ENCODE measurements at places on chromosomes 6 and 20. TPM values are rescaled to one million over a fixed set of nuclear protein-coding genes. Genes with fewer than 3 reads are reported as not detected.

DNA sequence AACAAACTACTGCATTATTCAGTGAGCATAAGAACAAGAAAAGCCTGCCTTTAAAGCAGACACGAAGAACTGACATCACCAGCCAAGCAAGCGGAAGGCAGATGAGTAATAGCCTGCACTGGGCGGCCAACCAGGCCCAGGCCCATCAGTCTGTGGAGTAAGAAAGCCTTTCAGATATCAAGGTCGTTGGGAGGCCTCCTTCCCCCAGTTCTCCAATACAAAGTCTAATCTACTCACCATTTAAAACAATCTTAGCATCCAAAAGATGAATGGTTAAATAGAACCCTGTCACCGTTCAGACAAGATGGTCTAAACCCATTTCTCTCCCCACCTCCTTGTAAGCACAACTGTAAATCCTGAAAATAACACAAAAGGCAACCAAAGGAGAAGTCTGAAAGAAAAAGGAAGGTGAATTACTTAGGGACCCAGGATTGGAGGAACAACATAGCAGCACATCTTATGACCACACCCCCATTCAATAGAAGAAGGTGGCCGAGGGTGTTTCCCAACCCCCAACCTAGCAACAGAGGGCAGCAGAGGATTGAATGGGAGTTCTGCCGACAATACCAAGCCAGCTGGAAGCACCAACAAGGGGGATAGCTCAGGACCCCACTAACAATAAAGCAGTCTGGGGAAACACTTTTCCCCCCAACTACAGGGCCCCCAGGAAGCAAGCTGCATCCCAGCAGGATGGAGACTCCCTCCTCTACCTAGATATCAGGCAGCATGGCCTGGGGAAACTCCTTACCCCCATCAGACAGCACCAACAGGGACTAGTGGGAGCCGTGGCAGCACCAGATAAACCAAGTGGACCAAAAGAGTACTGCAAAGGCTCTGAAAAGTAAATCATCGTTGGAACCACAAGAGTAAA, 67.9 kb downstream of the ZHX3 start:
- no peak overlapping the region for H3K4me3 ChIP-seq
- H3K27me3 ChIP-seq = no peaks in the 10 kb centered on the region
- no peak for DNase-seq
- H3K36me3 ChIP-seq = no peaks in the 10 kb centered on the region
- peaks cover 15% of the 10 kb centered on the region for H3K4me1 ChIP-seq

- H3K36me3 ChIP-seq = no peaks in the 10 kb centered on the region
- H3K27me3 ChIP-seq = peaks cover 9% of the 10 kb centered on the region
- H3K4me1 ChIP-seq = no peaks in the 10 kb centered on the region
- H3K4me3 ChIP-seq = no peak overlapping the region
- DNase-seq = no peak
Observed at GRCh38 chr6:3535776-3536435, 79.1 kb upstream of the SLC22A23 start.

DNA sequence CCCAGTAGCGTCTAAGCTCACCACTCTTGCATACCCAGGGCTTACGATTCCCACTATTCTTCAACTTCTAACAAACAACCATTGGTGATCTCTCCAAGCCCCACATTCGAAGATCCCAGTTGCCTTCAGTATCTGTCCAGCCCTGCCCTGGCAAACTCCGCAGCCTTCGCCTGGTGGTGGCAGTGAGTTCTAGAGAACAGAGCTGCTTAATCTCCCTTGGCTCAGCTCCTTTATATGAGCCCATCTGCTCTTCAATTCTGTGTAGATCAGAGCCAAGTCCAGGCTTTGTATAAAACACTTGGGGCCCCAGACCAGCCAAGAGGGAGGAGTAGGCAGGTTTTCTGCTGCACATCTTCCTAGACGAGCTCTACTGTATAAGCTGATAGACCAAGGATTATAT, 193.3 kb downstream of the PHACTR1 start:
- no peak overlapping the region for H3K27ac ChIP-seq
- no peaks in the 10 kb centered on the region for H3K36me3 ChIP-seq
- no peak for DNase-seq
- H3K27me3 ChIP-seq = peaks cover 10% of the 10 kb centered on the region
- H3K4me1 ChIP-seq = no peaks in the 10 kb centered on the region

- no peaks in the 10 kb centered on the region for H3K27me3 ChIP-seq
- DNase-seq = no peak
- H3K27ac ChIP-seq = no peak overlapping the region
Observed at GRCh38 chr6:14772188-14772587, 473.7 kb upstream of the JARID2 start.

GRCh38 chr6:99905209-99906106, 88.6 kb downstream of the MCHR2 start:
- no peak overlapping the region for H3K4me3 ChIP-seq
- H3K27ac ChIP-seq = no peak overlapping the region
- H3K4me1 ChIP-seq = no peaks in the 10 kb centered on the region
- no peak for DNase-seq
- no peaks in the 10 kb centered on the region for H3K36me3 ChIP-seq

GRCh38 chr6:157269261-157269794, 54.0 kb downstream of the TMEM242 start:
- H3K27ac ChIP-seq = no peak overlapping the region
- no peak overlapping the region for H3K4me3 ChIP-seq
- no peaks in the 10 kb centered on the region for H3K36me3 ChIP-seq
- H3K27me3 ChIP-seq = peaks cover 2% of the 10 kb centered on the region

- DNase-seq = no peak
- no peaks in the 10 kb centered on the region for H3K36me3 ChIP-seq
- no peak overlapping the region for H3K4me3 ChIP-seq
Observed at GRCh38 chr6:56288347-56288746, 41.0 kb upstream of the COL21A1 start.

DNA sequence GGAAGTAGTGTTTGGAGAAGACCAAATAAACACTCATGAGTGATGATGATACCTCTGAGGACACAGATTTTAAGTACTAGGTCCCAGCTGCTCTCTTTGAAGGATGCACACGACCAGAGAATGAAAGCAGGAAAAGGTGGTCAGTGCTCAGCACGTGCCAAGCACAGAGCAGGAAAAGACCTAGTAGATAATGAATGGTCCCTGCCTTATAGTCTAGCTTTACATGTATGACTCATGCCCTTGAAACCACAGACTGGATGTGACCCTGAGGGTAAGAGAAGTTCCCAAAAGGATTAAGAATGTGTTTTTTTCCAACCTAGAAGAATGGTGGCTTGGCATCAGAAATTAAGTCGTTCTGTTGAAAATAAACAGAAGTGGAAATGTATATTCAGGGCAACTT, 2.8 kb upstream of the MC3R start:
- no peaks in the 10 kb centered on the region for H3K4me1 ChIP-seq
- no peaks in the 10 kb centered on the region for H3K27me3 ChIP-seq
- DNase-seq = no peak
- no peaks in the 10 kb centered on the region for H3K36me3 ChIP-seq

DNA sequence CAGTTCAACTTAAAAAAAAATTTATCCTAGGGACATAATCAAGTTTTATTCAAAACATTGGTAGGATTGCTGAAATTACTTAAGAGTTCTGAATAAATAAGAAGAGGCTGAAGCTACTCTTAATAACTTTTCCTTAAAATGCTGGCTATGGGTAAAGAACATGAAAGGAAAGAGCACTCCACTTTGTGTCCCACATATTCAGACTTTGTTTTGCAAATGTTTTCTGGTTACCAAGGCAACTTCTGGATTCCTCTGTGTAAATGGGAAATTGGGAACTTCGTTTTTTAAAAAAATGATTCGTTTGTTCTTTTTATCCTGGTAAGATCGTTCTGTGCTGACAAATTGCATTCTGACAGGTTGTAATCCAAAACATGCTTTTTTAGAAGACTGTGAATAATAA, 115.0 kb downstream of the KIF6 start:
- H3K4me1 ChIP-seq = no peaks in the 10 kb centered on the region
- H3K27ac ChIP-seq = no peak overlapping the region
- no peak for DNase-seq
- no peak overlapping the region for H3K4me3 ChIP-seq
- peaks cover 6% of the 10 kb centered on the region for H3K27me3 ChIP-seq

- no peaks in the 10 kb centered on the region for H3K36me3 ChIP-seq
- no peak overlapping the region for H3K27ac ChIP-seq
- DNase-seq = no peak
- H3K4me1 ChIP-seq = peaks cover 18% of the 10 kb centered on the region
- no peaks in the 10 kb centered on the region for H3K27me3 ChIP-seq
Observed at GRCh38 chr6:21955053-21955595, 341.7 kb downstream of the PRL start.

DNA sequence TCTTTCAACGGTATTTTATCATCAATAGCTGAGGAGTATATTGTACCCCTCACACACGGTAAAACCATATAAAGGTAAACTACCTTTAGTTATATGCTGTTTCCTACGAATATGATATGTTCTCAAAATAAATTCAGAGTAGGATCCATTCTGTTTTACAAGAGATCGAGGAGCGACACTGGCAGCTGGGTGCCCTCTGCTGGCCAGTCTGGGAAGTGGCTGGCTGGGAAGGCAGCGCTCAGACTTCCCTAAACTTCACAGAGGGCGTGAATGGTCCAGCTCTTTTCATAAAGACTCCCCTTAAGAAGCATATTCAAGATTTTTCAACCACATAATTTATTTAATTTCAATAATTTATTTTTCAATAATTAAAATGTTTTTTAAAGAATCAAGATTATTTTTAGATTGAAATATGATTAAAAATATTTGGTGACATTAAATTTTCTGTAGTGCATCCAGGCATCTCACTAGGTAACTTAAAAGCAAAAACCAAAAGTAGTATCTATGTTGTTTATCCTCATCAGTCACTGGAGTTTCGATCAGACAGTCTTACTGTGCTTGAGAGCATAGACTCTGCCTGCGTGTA, 187.5 kb upstream of the PDE10A start:
- H3K27ac ChIP-seq = no peak overlapping the region
- peaks cover 38% of the 10 kb centered on the region for H3K27me3 ChIP-seq
- H3K36me3 ChIP-seq = no peaks in the 10 kb centered on the region
- H3K4me3 ChIP-seq = no peak overlapping the region
- H3K4me1 ChIP-seq = peaks cover 18% of the 10 kb centered on the region

GRCh38 chr6:110682460-110682853, 132.8 kb downstream of the CDK19 start:
- H3K27ac ChIP-seq = peak overlapping the region; percentile 62
- H3K4me1 ChIP-seq = peaks cover 30% of the 10 kb centered on the region
- no peaks in the 10 kb centered on the region for H3K27me3 ChIP-seq
- peak; percentile 40 for DNase-seq
- H3K36me3 ChIP-seq = no peaks in the 10 kb centered on the region

DNA sequence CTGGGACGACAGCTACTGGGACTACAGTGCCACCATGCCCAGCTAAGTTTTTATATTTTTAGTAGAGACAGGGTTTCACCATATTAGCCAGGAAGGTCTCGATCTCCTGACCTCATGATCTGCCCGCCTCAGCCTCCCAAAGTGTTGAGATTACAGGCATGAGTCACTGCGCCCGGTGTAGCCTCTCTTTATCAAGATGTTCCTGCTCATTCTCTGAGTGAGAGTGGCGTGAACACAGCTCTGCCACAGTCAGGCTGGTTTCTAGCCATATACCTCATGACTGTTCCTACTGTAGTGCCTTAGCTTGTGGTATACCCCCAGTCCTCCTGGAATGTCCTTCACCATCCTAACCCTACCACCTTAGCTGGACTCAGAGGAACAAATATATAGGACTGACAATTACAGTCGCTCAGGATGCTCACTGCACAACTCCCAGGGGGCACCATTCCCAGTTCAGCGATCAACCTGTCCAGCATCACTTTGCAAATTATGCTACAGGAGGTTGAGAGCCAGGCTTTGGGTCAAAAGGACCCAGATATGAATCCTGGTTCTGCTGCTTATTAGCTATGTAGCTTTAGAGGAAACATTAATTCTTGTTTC, 86.3 kb downstream of the CHMP4B start:
- no peaks in the 10 kb centered on the region for H3K4me1 ChIP-seq
- no peaks in the 10 kb centered on the region for H3K36me3 ChIP-seq
- peaks cover 17% of the 10 kb centered on the region for H3K27me3 ChIP-seq
- H3K27ac ChIP-seq = no peak overlapping the region
- DNase-seq = no peak

GRCh38 chr20:61312925-61313324, 60.9 kb downstream of the CDH4 start:
- H3K27ac ChIP-seq = no peak overlapping the region
- DNase-seq = no peak
- no peaks in the 10 kb centered on the region for H3K36me3 ChIP-seq
- H3K4me3 ChIP-seq = no peak overlapping the region
- H3K27me3 ChIP-seq = no peaks in the 10 kb centered on the region
- H3K4me1 ChIP-seq = no peaks in the 10 kb centered on the region

DNA sequence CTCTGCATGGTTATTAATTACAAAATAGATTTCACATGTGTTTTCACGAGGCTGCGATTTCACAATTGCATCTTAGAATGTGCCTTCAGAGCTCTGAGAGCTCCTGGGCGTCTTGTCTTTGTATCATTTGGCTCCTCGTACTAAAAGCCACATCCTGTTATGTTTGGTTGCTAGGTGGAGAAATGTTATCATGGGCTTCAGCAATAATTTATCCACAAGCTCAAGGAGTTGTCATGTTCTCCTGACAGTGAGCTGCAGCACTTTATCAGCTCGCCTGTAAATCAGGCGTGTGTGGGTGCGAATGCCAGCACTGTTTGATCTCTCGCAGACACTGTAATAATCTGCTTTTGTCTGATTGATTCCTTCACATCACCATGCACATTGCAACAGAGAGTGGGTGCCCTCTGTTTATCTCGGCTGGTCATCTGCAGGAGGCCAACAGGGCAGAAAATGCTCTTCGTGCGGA, 218.6 kb upstream of the ZFP64 start:
- DNase-seq = peak; percentile 32
- H3K27ac ChIP-seq = peak overlapping the region; percentile 71
- no peaks in the 10 kb centered on the region for H3K27me3 ChIP-seq
- peak overlapping the region; percentile 30 for H3K4me3 ChIP-seq

DNA sequence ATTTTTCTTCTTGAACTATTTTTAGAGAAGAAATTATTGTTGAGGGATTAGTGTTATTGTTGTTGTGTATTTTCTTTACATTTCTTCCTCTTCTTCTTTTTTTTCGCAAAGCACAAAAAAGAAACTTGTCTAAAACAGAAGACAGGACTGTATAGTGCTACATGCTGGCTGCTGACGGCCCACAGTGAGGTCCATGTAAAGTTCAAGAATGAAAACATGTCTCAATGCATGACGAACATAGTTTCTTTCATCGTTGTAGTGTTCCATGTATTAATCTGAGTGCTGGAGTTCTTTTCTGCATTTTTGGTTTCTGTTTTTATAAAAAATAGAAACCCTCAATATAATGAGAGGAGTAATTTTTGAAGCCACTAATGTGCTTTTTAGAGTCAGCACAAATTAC, 462.9 kb upstream of the MARCKS start:
- no peak overlapping the region for H3K27ac ChIP-seq
- H3K36me3 ChIP-seq = no peaks in the 10 kb centered on the region
- no peaks in the 10 kb centered on the region for H3K4me1 ChIP-seq
- DNase-seq = no peak
- no peak overlapping the region for H3K4me3 ChIP-seq

DNA sequence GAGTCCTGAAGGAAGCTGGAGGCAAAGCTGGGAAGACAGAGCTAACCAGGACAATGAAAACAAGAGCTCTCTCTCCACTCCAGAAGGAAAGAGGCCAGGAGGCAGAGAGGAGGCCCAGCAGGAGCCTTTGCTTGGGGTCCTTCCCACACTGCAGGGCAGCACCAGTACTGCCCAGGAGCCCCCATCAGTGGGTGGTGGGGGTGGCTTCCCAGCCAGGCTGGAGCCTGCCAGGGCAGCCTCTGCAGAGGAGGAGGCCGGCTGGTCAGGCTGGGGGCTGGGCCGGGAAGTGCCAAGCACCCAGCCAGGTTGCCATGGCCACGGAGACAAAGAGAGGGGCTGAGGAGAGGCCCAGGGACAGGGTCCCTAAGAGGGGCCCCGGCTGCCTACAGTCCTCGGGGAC, 33.4 kb downstream of the PREX1 start:
- H3K36me3 ChIP-seq = peaks cover 3% of the 10 kb centered on the region

The GSTA2 gene
- not detected for total RNA-seq

The HLA-DOA gene
- total RNA-seq = 0.37 TPM

The PBOV1 gene
- not detected for total RNA-seq

The TTLL9 gene
- total RNA-seq = not detected

The HLA-DMB gene
- 1.3 TPM for total RNA-seq

The VSX1 gene
- not detected for total RNA-seq

The BMP6 gene
- total RNA-seq = 1.1 TPM

Data from activated T-helper 2 cell treated with anti-CD3 and anti-CD28 coated beads, Interferon-gamma antibody, Interleukin-2, Interleukin-4, amounts not matched to agents 10 μg/mL and 5 μg/mL and 100 μg/mL, durations not matched to agents 14 hours and 24 hours and 36 hours (primary cell).